ENCODE measurements at places on chromosomes 11 and 22.

- peak; percentile 89 for DNase-seq
Observed at GRCh38 chr11:111417766-111418435, 38.8 kb upstream of the POU2AF1 start.

GRCh38 chr11:112769584-112769983 lies 191.6 kb upstream of the NCAM1 start:
- no peak for DNase-seq

- DNase-seq = no peak
Observed at GRCh38 chr11:88327061-88327460, 10.5 kb downstream of the CTSC start.

GRCh38 chr22:38792833-38793232 lies 1.1 kb downstream of the DNAL4 start:
- DNase-seq = peak; percentile 4

DNA sequence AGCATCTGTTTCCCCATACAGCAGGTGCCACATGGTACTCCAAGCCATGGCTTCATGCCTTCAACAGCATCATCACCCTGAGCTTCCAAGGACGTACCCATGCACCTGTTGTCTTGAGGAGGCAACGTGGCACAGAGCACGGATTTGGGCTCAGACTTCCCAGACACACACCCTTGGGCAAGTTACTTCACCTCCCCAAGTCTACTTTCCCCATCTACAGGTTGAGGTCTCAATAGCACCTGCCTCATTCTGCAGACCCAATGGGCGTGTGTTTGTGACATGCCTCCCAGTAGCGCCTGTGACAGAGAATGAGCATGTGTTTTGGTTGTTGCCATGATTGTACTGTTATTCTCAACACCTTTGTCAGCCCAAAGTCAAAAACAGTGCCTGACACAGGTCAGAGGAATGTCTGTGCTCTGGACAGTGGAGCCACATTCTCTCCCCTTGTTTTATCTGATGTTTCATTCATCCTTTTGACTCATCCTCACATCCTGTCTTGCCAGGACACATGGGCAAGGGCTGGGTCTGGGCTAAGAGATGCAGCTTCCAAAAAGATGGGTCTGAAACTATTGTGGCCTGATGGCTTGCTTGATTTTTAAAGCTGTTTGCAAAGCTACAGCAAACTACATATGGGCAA lies 53.4 kb upstream of the CCND1 start:
- peak; percentile 30 for DNase-seq

DNA sequence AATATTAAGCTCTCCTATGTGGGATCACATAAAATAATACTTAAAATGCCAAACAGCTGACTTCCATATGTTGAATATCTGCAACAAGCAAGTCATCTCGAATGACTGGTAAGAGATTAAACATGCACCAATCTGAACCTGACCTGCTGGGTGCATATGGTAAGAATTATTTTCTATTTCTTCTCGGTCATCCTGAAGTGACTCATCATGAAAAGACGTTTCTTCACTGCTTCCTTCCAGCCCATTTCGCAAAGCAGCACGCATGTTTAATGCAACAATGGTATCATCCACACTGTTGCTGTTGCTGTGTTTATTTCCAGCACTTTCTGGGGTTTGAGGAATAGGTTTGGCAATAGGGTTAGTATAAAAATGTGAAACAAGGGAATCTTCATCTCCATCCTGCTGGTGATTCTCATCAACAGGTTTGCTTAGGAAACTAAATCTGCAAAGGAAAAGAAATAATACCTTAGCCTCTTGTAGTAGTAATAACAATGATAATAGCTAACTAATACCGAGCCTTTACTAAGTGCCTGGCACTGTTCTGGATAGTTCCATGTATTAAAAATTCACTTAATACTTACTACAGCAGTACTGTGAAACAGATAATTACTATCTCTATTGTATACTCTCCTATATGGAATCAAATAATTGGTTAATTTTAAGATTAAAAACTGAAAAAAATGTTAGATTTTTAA lies 52.0 kb upstream of the CHRNA10 start:
- peak; percentile 99 for DNase-seq

GRCh38 chr22:47757741-47758140 lies 995.3 kb downstream of the TBC1D22A start:
- no peak for DNase-seq

DNA sequence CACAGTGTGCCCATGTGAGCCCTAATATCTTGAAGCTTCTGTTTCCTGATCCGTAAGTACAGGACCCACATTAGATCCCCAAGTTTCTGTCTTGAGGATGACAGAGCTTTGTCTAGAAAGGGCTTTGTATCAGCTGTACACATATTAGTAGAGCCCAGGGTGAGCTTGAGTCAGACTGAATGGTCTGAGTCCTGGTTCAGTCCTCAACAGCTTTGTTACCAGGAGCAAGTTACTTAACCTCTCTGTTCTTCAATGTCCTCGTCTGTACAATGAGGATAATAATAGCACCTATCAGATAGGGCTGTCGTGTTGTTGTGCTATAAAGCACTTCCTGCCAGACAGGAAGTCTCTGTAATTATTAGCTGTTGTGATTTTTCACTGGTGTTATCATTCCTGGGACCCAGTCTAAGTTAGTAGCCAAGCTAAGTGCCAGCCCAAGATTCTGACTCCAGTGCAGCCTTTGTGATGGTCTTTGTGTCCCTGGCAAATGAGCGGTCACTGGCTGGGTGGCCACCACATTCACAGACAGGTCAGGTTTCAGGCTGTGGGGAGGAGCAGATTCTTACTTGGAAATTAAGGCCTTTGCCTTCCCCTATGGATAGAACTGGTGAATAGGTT lies 6.8 kb downstream of the TOM1 start:
- no peak for DNase-seq

DNA sequence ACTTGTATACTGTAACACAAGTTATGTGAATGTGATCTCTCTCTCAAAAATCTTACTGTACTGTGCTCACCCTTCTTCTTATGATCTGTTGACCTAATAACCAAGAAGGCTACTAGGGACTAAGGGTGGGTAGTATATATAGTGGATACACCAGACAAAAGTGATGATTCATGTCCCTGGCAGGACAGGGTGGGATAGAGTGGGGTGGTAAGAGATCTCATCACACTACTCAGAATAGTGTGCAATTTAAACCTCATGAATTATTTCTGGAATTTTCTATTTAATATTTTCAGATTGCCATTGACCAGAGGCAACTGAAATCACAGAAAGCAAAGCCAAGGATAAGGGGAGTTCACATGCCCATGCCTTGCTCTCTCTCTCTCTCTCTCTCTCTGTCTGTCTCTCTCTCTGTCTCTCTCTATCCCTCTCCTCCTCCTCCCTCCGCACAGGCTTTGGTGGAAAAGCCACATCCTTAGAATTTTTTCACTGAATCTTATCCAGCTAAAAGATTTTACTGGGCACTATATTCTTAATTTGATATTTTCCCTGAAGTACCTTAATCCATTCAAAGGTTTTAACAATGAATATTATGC lies 12.0 kb upstream of the STK33 start:
- peak; percentile 33 for DNase-seq

DNA sequence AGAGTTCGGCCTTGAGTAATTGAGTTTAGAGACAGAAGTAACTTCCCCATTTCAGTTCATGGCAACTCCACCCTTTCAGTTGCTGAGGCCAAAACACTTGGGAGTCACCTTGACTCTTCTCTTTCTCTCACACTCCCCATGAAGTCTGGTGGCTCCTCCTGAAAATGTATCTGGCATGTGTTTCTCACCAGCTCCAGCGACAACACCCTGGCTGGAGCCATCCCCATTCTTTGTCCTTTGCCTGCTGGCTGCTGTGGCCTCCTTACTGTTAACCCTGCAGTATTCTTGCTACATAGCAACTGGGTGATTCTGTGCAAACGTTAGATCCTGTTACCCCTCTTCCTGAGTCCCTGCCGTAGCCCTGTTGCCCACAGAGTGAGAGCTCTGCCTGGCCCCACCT lies 23.8 kb downstream of the SLC6A5 start:
- no peak for DNase-seq

GRCh38 chr11:47507563-47508239 lies 45.2 kb downstream of the CELF1 start:
- no peak for DNase-seq

DNA sequence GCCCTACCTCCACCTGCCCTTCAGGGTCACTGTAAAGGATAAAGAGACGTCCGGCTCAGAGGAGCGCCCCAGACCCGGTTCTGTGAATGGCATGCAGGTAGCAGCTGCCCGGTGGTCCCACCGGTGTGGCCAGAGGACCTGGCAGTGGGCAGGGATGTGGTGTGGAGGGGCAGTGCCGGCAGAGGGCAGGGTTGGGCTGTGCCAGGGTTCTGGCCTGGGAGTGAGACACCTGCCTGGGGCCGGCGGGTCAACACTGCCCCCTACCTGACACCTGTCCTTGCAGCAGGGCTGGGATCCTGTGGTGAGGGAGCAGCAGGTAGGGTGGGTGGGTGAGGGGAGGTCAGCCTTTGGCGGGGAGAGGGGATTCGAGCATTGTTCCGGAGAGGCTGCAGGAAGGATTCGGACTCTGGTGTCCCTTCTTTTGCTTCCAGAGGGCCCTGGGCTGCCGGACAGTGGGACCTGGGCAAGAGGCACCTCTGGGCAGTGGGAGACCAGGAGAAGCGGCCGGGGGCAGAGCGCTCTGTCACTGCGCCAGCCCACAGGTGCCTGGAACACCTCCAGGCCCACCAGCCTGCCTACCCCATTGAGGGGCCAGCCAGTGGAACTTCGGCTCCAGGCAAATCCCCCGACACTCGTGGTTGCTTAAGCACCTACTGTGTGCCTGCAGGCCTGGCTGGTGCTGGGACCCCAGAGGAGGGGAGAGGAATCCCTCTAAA lies 1.6 kb upstream of the PHLDA2 start:
- peak; percentile 11 for DNase-seq

- no peak for DNase-seq
Observed at GRCh38 chr11:47986742-47987141, 6.4 kb downstream of the PTPRJ start.

- no peak for DNase-seq
Observed at GRCh38 chr11:44572436-44572835, 7.0 kb downstream of the CD82 start.

GRCh38 chr11:117634756-117635603 lies 162.0 kb downstream of the DSCAML1 start:
- DNase-seq = no peak

DNA sequence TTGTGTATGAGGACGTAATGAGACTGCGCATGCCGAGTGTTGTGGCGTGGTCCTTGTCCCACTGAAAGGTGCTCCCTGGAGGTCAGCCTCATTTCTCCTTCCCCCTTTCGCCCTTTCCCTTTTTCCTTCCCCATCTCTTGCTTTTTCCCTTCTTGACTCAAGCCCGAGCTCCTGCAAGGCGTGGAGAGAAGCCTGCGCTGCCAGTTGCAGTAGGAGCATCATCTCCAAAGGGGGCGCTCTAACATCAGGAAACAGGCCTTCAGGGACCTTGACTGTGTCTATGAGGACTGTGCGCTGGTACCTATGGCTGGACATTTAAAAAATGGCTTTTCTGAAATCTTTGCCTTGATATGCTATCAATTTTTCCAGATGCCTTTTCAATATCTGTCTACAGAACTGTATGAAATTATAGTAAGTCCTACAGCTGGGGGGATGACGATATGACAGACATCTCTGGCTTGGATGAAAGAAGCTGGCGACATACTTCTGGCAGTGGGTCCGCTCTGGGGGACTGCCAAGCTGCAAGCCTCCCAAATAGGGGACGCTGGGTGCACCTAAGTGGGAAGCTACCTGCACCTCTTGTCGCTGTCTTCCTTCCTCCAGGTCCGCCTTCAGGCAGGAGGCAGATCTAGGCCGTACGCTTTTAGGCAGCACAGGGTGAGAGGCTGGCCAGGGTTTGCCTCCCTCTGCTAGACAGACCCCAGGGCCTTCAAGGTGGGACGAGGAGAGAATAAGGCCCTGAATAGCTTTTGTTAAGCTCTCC lies 96.5 kb downstream of the NXPE2 start:
- no peak for DNase-seq

- DNase-seq = no peak
Observed at GRCh38 chr22:38467438-38467903, 425 bp upstream of the KDELR3 start.

GRCh38 chr22:37806409-37807333 lies 1.1 kb upstream of the GCAT start:
- DNase-seq = peak; percentile 35

GRCh38 chr22:19761725-19762567 lies 1.4 kb downstream of the TBX1 start:
- no peak for DNase-seq

DNA sequence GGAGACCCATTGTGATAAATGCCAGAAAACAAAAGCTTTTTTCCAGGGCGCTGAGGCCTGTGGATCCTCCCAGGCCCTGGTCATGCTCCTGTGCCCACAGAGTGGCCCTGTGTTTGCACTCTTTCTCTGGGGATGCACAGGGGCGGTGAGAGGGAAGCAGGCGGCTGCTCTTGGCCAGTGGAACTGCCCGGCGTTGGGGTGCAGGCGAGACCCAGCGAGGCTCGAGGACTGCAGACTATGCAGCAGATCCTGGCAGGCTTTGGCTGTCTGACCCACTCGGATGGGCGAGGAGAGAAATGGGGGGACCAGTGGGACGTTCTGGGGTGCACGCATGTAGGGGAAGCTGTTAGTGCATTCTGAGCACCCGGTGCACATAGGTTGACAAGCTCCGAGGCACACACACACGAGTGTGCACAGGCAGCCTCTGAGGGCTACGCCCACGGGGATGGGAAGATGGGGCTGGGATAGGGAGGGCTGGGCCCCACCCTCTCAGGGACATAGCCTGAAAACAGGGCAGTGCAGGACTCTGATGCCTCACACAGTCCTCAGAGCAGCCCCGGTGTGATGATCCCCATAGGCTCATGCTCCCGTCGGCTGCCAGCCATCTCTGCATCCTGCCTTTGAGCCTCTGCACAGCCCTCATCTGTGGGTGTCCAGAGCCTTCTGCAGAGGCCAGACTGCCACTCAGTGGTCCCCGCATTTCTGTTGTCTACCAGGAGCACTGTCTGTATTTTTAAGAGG lies 1233.5 kb downstream of the BRD1 start:
- DNase-seq = no peak

DNA sequence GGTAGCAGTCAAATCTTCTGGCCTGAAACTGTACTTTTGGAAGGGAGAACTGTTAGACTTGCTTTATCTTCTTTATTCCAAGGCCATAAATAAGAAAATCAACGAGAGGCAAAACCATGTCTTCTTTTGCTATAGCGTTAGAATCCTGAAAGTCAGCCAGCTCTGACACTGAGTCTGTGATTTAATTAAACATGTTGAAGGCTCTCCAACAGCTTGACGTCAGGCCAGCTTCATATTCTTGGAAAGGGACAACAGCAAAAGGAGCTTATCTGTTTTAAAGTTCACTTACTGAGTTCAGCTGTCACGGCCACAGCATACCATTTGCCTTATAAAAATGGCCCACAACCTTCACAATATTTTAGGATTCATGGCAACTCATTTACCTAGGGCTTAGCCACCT lies 131.0 kb upstream of the LDLRAD3 start:
- DNase-seq = peak; percentile 47

GRCh38 chr11:29685361-29685760 lies 331.5 kb downstream of the KCNA4 start:
- no peak for DNase-seq

GRCh38 chr11:49405743-49406142 lies 197.3 kb upstream of the FOLH1 start:
- no peak for DNase-seq

DNA sequence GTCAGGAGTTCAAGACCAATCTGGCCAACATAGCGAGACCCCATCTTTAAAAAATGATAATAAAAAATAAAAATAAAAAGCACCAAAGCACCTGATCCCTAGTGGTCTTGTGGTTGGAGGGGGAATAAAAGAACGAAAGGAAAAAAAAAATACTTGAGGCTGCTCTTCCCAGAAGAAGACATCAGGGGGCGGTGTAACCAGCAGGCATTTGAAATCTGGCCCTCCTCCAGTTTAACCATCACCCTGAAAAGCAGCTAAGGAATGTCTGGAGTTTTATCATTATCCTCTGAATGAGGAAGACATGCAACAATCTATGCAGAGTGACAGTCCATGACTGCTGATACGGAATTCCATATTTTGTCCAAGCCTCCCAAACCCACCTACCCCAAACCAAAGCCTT lies 5.6 kb upstream of the KCTD17 start:
- peak; percentile 53 for DNase-seq

All from fibroblast of the aortic adventitia (primary cell).